ENCODE measurements at places on chromosomes 5 and 9.

DNA sequence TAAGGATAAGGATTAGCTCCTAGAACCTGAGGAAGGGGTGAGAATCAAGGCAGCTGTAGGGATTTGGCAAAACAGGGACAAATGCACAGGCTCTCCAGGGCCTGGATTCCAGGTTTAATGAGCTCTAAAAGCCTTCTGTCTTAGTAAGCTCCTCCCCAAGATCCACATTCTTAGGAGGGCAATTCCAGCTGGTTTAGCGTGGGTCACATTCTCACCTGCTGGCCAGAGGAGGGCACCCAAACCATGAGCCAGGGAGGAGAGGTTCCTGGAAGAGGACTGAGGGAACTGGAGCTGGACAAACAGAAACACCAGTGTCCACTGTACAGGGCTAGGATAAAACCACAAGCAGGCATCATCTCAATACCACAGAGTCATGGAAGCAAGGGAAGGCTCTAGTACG is 480.0 kb downstream of the CCDC171 start:
- H3K4me1 ChIP-seq, result no peaks in the 10 kb centered on the region
- H3K36me3 ChIP-seq, result no peaks in the 10 kb centered on the region
- no peak overlapping the region for H3K4me3 ChIP-seq

DNA sequence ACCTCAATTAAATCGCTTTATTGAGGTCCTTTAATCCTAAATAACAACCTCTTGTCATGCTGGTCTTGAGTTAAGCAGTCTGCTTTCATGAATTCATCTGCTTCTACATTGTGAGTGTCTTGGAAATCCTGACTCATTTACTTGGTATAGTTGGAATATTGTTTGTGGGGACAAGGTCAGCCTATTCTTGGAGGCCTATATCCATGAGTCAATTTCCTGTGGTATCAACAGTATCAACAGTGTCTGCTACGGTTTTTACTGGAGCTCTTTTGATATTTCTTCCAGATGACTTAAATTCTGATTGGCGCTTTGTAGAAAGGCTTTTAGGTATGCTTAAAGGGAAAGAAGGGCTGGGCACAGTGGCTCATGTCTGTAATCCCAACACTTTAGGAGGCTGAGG is 71.2 kb upstream of the PARP8 start:
- no peaks in the 10 kb centered on the region for H3K4me1 ChIP-seq
- no peaks in the 10 kb centered on the region for H3K27me3 ChIP-seq

- no peak overlapping the region for H3K4me3 ChIP-seq
- no peaks in the 10 kb centered on the region for H3K27me3 ChIP-seq
- H3K36me3 ChIP-seq, result no peaks in the 10 kb centered on the region
- no peaks in the 10 kb centered on the region for H3K4me1 ChIP-seq
- no peak overlapping the region for H3K27ac ChIP-seq
Measured at GRCh38 chr5:145407300-145408047, 427.7 kb downstream of the PRELID2 start.

- H3K27me3 ChIP-seq, result no peaks in the 10 kb centered on the region
- no peak overlapping the region for H3K27ac ChIP-seq
- no peaks in the 10 kb centered on the region for H3K36me3 ChIP-seq
- H3K4me3 ChIP-seq, result no peak overlapping the region
- no peak for DNase-seq
- no peaks in the 10 kb centered on the region for H3K4me1 ChIP-seq
Measured at GRCh38 chr5:174872271-174872670, 147.9 kb downstream of the MSX2 start.

GRCh38 chr5:100456615-100457014 is 78.6 kb upstream of the FAM174A start:
- H3K4me3 ChIP-seq, result no peak overlapping the region
- no peaks in the 10 kb centered on the region for H3K36me3 ChIP-seq
- DNase-seq, result peak; percentile 13
- no peak overlapping the region for H3K27ac ChIP-seq
- H3K4me1 ChIP-seq, result no peaks in the 10 kb centered on the region

DNA sequence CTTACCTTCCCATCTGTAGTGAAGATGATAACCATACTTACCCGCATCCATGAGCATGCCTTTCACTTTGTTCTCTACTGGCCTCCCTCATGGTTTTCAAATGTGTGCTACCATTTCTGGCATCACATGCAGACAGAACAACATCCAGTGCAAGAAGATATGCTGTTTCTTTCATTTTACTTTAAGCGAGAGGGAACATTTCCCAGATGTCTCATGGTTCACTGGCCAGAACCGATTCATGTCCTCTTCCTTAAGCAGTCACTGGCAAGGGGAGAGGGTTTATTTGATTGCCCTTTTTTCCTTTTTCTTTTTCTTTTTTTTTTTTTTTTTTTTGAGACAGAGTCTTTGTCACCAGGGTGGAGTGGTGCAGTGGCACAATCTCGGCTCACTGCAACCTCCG is 37.7 kb downstream of the ARRDC3 start:
- no peaks in the 10 kb centered on the region for H3K36me3 ChIP-seq

DNA sequence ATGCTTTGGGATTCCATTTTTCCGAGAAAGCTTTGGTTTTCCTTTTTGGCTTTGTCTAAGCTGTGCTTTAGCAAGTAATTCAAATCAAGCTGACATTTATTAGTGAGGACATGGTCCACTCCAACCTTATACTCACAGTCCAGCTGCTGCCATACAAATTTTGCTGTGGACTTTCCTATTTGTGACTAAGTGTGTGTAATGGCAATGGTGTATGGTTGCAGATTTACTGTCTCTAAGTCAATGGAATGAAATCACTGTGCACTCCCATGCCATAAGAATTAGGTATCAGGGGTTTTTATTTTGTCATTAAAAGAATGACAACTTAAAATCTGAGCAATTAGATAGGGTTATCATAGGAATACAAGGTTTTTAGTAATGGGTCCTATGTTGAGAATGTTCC is 530.0 kb downstream of the CCDC171 start:
- no peaks in the 10 kb centered on the region for H3K4me1 ChIP-seq
- no peak overlapping the region for H3K27ac ChIP-seq
- H3K36me3 ChIP-seq, result no peaks in the 10 kb centered on the region
- H3K4me3 ChIP-seq, result no peak overlapping the region

DNA sequence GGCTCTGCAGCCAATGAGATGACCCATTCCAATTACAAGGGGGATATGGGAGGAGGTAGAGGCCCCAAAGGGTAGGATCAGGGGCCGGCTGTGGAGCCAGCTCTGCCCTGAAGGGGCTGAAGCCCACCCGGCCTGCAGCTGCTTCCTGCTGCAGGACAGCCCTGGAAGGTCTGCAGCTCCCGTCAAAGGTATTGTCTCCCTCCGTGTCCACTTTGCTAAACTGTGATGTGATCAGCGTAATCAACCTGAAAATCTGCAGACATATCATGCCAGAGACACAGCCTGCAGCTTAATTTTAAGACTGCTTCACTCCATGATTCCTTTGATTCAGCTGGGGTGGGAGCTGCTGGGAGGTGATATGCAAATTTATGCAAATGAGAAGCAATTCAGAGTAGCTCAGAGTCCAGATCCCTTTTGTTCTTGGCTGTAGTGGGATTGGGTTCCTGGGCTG is 90.7 kb downstream of the GADD45G start:
- H3K27me3 ChIP-seq, result no peaks in the 10 kb centered on the region
- no peak overlapping the region for H3K4me3 ChIP-seq
- H3K27ac ChIP-seq, result no peak overlapping the region
- DNase-seq, result no peak
- no peaks in the 10 kb centered on the region for H3K4me1 ChIP-seq

GRCh38 chr5:71830681-71831539 is 111.8 kb downstream of the CARTPT start:
- DNase-seq, result peak; percentile 44
- H3K4me1 ChIP-seq, result no peaks in the 10 kb centered on the region
- H3K27me3 ChIP-seq, result no peaks in the 10 kb centered on the region
- no peak overlapping the region for H3K4me3 ChIP-seq

- no peak overlapping the region for H3K27ac ChIP-seq
- no peak for DNase-seq
- no peaks in the 10 kb centered on the region for H3K4me1 ChIP-seq
- no peak overlapping the region for H3K4me3 ChIP-seq
Measured at GRCh38 chr5:104951829-104952228, 1389.2 kb upstream of the NUDT12 start.

- no peaks in the 10 kb centered on the region for H3K4me1 ChIP-seq
- H3K4me3 ChIP-seq, result no peak overlapping the region
- H3K36me3 ChIP-seq, result no peaks in the 10 kb centered on the region
- DNase-seq, result no peak
- no peak overlapping the region for H3K27ac ChIP-seq
- no peaks in the 10 kb centered on the region for H3K27me3 ChIP-seq
Measured at GRCh38 chr5:3127423-3127911, 376.0 kb upstream of the IRX2 start.

GRCh38 chr5:132295505-132296411 is 1.6 kb downstream of the SLC22A4 start:
- H3K4me3 ChIP-seq, result no peak overlapping the region
- no peaks in the 10 kb centered on the region for H3K27me3 ChIP-seq
- H3K36me3 ChIP-seq, result no peaks in the 10 kb centered on the region
- H3K27ac ChIP-seq, result no peak overlapping the region
- DNase-seq, result no peak
- peaks cover 19% of the 10 kb centered on the region for H3K4me1 ChIP-seq

- H3K27ac ChIP-seq, result no peak overlapping the region
- H3K27me3 ChIP-seq, result no peaks in the 10 kb centered on the region
- H3K4me1 ChIP-seq, result no peaks in the 10 kb centered on the region
- no peaks in the 10 kb centered on the region for H3K36me3 ChIP-seq
- DNase-seq, result no peak
Measured at GRCh38 chr5:7801891-7802614, 48.9 kb downstream of the CFAP90 start.

GRCh38 chr5:132467287-132467984 is 23.1 kb downstream of the IRF1 start:
- DNase-seq, result no peak
- no peaks in the 10 kb centered on the region for H3K36me3 ChIP-seq
- peaks cover 48% of the 10 kb centered on the region for H3K4me1 ChIP-seq
- H3K27me3 ChIP-seq, result no peaks in the 10 kb centered on the region
- H3K27ac ChIP-seq, result no peak overlapping the region

DNA sequence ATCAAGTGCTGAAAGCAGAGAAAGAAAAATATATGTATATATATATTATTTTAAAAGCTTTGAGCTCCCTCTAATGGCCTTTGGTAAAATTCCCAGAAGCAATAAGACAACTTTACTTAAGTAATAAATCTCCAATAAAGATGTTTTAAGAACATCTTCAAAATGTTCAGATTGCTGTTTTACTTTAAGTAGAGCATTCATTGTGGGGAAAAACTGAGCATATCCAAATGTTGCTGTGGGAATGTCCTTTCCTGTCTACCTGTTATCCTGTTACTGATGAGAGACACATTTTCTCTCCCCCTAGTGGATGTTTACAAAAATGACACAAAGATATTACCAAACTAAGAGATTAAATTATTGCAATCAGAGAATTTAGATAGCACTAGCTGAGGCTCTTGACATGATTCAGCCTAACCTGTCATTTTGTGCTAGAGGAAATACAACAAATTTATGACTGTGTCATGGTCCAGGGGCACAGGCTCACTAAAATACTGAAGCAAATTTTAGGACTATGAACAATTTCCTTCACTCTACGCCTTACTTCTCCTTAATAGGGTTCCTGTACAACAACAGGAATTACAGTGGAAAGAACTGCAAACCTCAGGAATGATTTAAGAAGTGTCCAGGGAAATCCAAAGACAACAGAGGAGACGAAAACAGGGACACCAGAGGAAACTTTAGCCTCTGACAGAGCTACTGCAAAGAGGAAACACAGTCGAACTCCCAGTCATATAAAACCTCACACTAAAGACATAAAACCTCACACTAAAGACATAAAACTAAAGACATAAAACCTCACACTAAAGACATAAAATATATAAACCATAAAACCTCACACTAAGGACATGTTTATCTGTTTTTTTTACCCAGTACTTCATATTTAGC is 24.3 kb upstream of the PRRC1 start:
- no peak overlapping the region for H3K27ac ChIP-seq
- H3K4me3 ChIP-seq, result no peak overlapping the region
- H3K27me3 ChIP-seq, result no peaks in the 10 kb centered on the region
- peak; percentile 76 for DNase-seq

GRCh38 chr9:93447655-93448054 is 3.8 kb upstream of the FAM120A start:
- H3K4me1 ChIP-seq, result peaks cover 3% of the 10 kb centered on the region

GRCh38 chr9:21841133-21841532 is 38.7 kb downstream of the MTAP start:
- no peak overlapping the region for H3K27ac ChIP-seq
- H3K4me1 ChIP-seq, result no peaks in the 10 kb centered on the region
- H3K27me3 ChIP-seq, result no peaks in the 10 kb centered on the region
- DNase-seq, result no peak

GRCh38 chr9:92535940-92536850 is at the start of gene ECM2:
Gene ECM2, minus strand, starts transcription at chr9:92535990. Its CDS starts 13,124 bp downstream, at chr9:92522866.
- H3K27ac ChIP-seq, result no peak within 1 kb of the TSS
- H3K36me3 ChIP-seq, result no peaks in the 10 kb centered on the region
- H3K4me1 ChIP-seq, result no peaks in the 10 kb centered on the region
- H3K27me3 ChIP-seq, result no peaks in the 10 kb centered on the region
- no peak for DNase-seq

- H3K4me3 ChIP-seq, result no peak overlapping the region
- no peaks in the 10 kb centered on the region for H3K27me3 ChIP-seq
- no peak overlapping the region for H3K27ac ChIP-seq
- no peaks in the 10 kb centered on the region for H3K36me3 ChIP-seq
Measured at GRCh38 chr5:56232538-56232937, 592 bp downstream of the ANKRD55 start.

- H3K36me3 ChIP-seq, result no peaks in the 10 kb centered on the region
- no peaks in the 10 kb centered on the region for H3K27me3 ChIP-seq
- no peak overlapping the region for H3K4me3 ChIP-seq
- no peak overlapping the region for H3K27ac ChIP-seq
- DNase-seq, result no peak
Measured at GRCh38 chr5:91386120-91386519, 3.0 kb upstream of the ARRDC3 start.

- no peaks in the 10 kb centered on the region for H3K36me3 ChIP-seq
- H3K4me3 ChIP-seq, result no peak overlapping the region
- H3K27ac ChIP-seq, result no peak overlapping the region
Measured at GRCh38 chr9:36398745-36399144, 1.3 kb downstream of the RNF38 start.

DNA sequence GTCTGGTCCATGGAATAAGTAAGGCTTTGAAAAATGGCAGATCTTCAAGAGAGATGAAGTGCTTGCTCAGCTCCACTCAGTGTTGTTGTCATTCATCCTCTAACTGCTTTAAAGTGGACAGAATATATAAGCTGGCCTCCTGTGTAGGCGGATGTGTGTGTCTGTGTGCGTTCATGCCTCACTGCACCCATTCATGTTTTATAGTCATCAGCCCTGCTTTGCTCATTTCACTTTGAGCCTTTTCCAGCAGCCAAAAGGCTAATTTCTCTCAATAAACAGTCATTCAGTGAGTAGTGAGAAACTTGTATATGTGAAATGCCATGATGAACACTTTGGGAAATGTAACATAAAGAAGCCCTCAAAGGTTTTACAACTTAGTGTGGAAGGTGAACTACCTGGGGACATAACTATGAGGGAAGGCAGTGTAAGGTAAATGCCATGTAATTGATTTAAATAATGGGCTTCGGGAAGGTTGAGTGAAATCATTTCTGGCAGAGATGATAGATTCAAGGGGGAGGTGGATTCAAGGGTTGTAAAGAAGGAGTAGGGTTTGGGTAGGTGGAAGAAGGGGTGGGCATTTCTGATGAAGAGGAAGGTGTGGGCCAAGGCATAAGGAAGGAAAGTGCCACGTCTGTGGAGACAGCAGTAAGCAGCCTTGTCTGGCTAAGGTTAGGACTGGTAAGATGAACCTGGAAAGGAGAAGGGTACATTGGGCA is 15.7 kb downstream of the TTC23L start:
- H3K27me3 ChIP-seq, result no peaks in the 10 kb centered on the region
- no peak overlapping the region for H3K27ac ChIP-seq
- H3K36me3 ChIP-seq, result no peaks in the 10 kb centered on the region
- peak; percentile 62 for DNase-seq

Data from kidney (tissue), 22 donors.